ENCODE measurements at places on chromosomes 1 and 21.

GRCh38 chr21:32569261-32570230 lies 15.8 kb downstream of the TCP10L start:
- DNase-seq: peak; percentile 68

GRCh38 chr1:20361805-20362381 lies 71.2 kb downstream of the VWA5B1 start:
- DNase-seq: peak; percentile 14

- DNase-seq: no peak
These were observed 59.0 kb upstream of the BCAR3 start for GRCh38 chr1:93740601-93741031.

DNA sequence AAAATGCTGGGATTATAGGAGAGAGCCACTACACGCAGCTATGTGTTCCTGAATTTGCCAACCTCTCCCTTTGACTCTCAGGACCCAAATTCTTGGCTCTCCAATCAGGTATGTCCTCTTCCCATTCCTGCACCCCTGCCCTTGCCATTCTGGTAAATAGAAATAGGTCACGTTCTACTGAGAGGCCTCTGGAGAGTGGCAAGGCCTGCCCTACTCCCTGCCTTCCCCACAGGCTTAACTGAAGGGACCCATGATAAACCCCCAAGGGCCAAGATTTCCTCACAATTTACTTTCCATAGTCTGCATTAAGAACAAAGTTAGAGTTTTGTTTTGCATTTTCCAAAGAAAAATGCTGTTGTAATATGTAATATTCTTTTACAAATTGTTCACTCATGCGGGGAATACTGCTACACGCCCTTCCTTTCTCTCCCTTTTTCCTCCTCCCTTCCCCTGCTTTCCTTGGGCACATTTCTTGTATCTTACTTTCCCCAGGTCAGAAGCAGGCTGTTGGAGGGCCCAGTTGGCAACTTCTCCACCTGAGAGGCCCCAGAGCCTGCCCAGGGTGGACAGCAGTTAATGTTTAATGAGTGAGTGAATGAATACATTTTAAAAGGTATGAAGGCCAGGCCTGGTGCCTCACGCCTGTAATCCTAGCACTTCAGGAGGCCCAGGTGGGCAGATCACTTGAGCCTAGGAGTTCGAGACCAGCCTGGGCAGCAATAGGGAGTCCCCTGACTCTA lies 33.9 kb upstream of the PUM1 start:
- no peak for DNase-seq

GRCh38 chr1:219185486-219186117 lies 11.9 kb downstream of the LYPLAL1 start:
- DNase-seq: no peak

- DNase-seq: no peak
These were observed 493 bp upstream of the ELOA start for GRCh38 chr1:23742670-23743286.

All from AML-193 (cell line).